Caki2 (cell line): ENCODE measurements at places on chromosomes 1 and 21.

DNA sequence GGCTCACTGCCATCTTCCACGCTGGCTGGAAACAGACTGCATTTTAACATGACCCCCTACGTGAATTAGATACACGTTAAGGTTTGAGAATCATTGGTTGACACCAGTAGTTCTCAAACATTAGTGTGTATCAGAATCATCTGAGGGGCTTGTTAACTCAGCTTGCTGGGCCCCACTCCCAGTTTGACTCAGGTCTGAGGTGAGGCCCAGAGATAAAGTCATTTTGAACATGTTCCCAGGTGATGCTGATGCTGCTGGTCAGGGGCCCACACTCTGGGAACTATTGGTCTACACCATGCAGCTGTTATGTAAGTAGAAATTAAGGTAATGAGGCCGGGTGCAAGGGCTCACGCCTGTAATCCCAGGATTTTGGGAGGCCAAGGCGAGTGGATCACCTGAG is 1.3 kb downstream of the LSM10 start:
- DNase-seq, result no peak

GRCh38 chr1:15128520-15129313 is 24.8 kb upstream of the TMEM51 start:
- DNase-seq, result peak; percentile 38

DNA sequence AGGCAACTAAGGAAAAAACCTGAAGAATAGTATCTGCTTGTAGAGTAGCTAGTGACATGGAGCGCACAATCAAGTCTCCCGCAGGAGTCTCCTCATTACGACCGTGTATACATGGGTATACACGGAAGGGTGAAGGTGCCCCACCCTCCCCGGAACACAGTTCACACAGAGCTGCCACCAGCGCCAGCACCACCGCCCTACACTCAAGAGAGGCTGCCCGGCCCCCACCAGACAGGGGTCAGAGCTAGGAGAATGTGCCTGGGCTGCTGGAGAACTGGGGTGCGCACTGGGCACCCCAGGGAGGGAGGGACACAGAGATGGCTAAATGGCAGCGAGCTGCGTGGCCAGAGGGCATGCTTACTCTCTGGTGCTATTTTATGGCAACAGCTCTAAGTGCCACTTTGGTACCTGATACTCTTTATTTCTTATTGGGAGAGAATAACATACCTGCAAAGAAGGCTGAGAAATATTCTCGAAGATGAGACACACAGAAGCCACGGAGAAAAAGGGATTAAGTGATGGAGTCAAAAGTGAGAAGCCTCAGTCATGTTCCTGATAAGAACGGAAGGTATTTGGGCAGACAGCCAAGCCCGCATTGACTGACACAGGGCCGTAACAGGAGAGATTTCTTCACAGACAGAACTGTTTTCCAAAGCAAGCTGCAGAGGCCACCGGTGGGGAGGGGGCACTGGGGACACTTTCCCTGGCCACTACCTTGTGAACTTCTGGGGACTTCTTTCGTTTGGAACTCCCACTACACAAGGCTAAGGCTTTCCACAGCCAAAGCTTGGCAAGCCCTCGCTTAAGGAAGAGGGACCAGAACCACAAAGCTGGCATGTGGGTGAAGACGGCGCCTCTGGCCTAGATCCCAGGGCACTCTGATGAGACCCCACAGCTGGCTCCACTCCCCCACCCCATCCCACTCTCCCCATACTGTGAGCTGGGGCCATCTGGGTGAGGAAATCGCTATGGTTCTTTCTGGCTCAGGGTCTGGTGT is 108.0 kb downstream of the PGBD5 start:
- DNase-seq, result no peak

- no peak for DNase-seq
These were observed 43.8 kb upstream of the LBR start for GRCh38 chr1:225471453-225472301.

DNA sequence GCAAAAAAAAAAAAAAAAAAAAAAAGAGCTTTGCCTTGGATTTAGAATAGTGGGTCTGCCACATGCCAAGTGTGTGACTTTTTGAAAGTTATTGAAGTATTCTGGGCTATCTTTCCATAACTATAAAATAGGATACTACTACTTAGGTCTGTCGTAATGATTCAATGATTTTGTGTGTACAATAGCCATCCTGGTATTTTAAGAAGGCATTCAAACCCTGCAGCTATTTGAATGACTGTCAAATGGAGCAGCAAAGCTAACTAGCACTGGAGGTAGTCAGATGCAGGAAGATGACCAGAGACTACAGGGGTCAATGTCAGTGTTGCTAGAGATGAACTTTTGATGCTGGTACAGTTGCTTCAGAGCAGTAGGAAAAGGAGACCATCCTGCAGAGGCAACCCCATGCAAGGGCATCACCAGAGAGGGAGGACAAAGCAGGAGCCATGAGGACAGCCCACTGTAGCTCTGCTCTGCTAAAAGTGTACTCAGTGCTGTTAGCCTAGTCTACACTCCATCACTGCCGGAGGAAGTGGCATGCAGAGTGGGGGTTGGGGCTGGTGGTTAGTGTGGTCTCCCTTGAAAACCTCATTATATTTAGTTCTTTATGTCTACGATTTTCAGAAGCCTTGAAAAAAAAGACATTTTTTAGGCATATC is 29.0 kb downstream of the DUSP10 start:
- no peak for DNase-seq

- DNase-seq, result no peak
These were observed 27.4 kb downstream of the HIVEP3 start for GRCh38 chr1:41891199-41891896.

DNA sequence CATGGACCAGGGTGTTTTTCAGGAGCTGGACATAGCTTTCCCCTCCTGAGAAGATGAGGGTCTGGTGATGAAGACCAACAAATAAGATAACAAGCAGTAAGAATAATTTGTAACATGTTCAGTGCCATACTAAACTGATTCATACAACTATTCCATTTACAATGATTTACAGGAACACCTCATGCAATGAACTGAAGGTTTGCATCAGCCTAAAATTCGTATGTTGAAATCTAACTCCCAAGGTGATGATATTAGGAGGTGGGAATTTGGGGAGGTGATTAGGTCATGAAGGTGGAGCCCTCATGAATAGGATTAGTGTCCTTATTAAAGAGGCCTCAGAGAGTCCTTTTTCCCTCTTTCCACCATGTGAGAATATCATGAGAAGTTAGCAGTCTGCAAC is 15.9 kb upstream of the NIBAN1 start:
- DNase-seq, result no peak

- no peak for DNase-seq
These were observed 205.2 kb downstream of the HS2ST1 start for GRCh38 chr1:87119541-87120140.

DNA sequence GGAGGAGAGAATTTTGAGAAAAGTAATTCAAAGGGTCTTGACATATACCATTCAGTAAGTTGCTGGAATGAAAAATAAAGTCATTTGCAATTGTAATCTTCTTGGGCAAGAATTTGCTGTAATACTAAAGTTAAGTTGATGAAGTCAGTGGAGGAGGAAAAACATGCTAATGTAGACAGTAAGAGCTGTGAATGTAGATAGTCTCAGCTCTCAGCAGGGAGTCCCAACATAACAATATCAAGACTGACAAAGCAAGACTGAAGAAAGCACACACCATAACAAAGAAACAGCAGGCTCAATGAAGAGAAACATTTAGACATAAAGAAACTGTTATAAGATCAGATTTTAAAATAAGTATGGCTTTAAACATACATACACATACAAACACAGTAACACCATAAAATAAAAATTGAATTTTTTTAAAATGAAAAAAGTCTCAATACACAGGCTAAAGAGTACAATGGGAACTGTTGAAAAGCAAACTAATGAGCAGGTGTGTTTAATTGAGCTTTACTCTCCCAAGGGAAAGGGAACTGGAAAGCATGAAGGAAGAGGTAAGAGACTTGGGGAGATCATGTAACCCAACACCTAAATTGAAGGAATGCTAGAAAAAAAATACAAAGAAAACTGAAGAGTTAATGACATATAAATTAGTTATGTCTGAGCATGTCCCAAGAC is 336.3 kb upstream of the NCAM2 start:
- DNase-seq, result no peak

GRCh38 chr1:157849229-157849875 is 7.7 kb upstream of the CD5L start:
- DNase-seq, result no peak

DNA sequence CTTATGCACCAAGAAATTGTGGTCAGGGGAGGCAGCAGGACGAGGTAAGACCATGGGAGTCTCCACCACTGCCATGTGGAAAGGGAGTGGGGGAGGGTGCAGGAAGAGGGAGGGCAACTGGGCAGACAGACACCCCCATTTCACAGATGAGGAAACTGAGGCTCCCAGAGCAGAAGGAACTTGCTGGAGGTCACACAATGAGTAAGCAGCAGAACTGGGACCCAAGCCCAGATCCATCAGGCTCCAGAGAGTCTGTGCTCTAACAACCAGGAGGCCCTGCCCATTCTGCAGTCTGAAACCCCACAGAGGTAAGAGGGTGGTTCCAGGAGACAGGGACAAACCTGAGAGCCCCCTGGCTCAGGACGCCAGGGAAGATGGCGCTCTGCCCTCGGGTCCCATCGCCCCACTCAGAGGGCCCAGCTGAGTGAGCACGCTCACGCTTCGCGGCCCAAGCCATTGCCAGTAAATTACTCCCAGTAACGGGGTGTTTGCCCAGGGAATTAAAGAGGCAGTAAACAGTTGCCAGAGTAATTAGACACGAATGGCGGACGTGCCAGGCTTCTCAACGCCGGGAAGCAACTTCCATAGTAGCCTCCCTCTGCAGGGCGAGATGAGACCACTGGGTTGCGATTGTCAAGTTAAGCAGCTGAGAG is 59.2 kb downstream of the MATN1 start:
- DNase-seq, result no peak

- DNase-seq, result no peak
These were observed 973.1 kb upstream of the ADGRL2 start for GRCh38 chr1:80827666-80828065.

DNA sequence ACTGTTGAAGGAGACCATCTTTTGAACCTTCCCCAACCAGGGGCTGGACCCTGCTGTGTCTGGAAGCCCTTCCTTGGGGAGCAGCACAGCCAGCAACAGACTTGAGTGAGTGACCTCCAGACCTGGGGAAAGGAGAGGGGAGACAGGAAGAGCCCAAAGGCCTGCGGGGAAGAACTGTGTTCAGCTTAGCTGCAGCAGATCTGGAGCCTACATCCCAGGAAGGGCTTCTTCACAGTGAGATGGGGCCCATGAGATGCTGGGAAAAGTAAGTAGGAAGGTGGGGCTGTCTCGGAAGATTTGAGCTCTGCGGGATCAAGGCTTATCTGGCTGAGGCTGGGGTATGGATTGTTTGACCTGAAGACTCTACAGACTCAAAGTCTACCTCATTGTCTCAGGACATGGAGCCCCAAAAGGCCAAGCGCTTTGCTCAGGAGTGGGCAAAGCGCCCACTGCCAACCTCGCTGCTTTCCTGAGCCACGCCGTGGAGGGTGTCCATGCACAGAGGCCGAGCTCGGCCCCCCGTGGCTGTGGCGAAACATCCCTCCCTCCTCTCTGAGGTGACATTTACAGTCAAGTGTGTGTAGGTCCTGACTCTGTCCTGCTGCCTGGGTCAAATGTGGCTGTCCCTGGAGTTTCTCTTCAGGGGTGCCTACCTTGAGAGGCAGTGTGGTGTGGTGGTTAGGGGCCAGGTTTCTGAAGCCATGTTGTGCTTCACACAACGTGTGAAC is 24.5 kb downstream of the SPOCD1 start:
- no peak for DNase-seq

DNA sequence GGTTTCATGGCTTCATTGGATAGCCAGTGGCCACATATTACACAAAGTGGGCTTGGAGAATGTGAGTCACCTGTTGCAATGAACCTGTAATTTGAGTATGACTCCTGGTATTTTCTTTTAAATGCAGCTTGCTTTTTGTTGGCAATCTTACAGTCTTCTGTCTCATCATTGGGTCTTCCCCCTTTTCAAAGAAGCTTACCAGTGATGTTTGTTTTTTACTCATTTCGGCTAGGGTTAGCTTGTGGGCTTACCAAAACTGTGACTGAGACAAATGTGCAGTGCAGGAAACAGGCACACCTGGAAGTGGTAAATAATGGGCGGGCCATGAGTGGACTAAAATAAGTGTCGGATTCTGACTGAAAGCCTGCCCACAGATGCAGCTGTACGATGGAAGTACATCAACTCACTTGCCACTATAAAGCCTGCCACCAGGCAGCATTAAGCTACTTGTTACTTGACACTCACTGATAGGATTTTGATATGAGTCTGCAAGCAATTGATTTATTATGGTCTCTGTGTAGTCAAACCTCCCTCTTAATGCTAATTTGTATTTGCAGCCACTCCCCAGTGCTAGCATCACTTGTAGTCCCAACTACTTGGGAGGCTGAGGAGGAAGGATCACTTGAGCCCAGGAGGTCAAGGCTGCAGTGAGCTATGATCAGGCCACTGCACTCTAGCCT is 4.2 kb downstream of the HHAT start:
- no peak for DNase-seq

DNA sequence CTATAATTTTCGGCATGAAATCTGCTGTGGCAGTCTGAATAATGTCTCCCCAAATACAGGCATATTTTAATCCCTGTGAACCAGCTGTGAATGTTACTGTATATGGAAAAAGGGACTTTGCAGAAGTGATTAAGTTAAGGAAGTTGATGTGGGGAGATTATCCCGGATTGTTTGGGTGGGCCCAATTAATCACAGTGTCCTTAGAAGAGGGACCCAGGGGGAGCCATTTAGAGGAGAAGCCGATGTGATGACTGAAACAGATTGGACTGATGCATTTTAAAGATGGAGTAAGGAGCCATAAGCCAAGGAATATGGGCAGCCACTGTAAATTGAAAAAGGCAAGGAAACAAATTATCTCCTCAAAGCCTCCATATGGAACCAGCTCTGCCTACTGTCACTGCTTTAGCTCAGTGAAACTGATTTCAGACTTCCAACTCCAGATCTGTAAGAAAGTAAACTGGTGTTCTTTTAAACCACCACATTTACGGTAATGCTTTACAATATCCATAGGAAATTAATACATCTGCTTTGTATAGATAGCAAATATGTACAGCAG is 61.1 kb upstream of the GPR88 start:
- DNase-seq, result no peak

DNA sequence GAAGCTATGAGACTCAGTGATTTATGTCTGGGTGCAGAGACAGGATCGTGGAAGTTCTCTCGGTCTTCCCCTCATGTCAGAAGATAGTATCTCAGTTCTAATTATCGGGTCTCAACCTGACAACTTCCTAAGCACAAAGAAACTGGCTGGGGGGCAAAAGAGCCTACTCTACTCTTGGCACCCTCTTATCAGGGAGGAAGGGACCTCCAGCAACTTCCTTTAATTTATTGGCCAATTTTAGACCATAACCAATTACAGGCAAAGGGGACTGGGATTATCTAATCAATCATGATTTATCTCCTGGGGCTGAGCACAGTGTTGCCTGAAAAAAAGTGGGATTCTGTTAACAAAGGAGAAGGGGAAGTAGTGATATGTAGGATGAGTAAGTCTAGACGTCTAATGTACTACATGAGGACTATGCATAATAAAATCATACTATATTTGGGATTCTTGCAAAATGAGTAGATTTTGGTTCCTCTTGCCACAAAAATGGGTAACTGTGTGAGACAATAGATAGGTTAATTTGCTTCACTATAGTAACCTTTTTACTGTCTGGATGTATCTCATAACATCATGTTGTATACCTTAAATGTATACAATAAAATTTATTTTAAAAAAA is 98.8 kb downstream of the ZFYVE9 start:
- no peak for DNase-seq

GRCh38 chr1:22171951-22172715 is 29.2 kb upstream of the WNT4 start:
- DNase-seq, result no peak
